ENCODE measurements at places on chromosomes 1 and 21. TPM values are rescaled to one million over a fixed set of nuclear protein-coding genes. Genes with fewer than 3 reads are reported as not detected.

- H3K27me3 ChIP-seq: no peaks in the 10 kb centered on the region
- no peaks in the 10 kb centered on the region for H3K36me3 ChIP-seq
- DNase-seq: no peak
- H3K4me3 ChIP-seq: peak overlapping the region; percentile 4
- H3K27ac ChIP-seq: no peak overlapping the region
These were observed 2.2 kb downstream of the CERS2 start for GRCh38 chr1:150972417-150972940.

Gene TRAF5
- total RNA-seq: 16.9 TPM

Gene EVI5
- total RNA-seq: 36.7 TPM

Gene GBP7
- total RNA-seq: not detected

- no peak overlapping the region for H3K27ac ChIP-seq
- no peak for DNase-seq
- no peaks in the 10 kb centered on the region for H3K4me1 ChIP-seq
- no peaks in the 10 kb centered on the region for H3K27me3 ChIP-seq
These were observed 14.3 kb downstream of the INSRR start for GRCh38 chr1:156844638-156845037.

GRCh38 chr1:115453666-115454065 is 115.6 kb upstream of the NGF start:
- DNase-seq: no peak
- no peaks in the 10 kb centered on the region for H3K36me3 ChIP-seq
- no peak overlapping the region for H3K4me3 ChIP-seq
- H3K27ac ChIP-seq: no peak overlapping the region

Gene KIF17
- total RNA-seq: 3.0 TPM

DNA sequence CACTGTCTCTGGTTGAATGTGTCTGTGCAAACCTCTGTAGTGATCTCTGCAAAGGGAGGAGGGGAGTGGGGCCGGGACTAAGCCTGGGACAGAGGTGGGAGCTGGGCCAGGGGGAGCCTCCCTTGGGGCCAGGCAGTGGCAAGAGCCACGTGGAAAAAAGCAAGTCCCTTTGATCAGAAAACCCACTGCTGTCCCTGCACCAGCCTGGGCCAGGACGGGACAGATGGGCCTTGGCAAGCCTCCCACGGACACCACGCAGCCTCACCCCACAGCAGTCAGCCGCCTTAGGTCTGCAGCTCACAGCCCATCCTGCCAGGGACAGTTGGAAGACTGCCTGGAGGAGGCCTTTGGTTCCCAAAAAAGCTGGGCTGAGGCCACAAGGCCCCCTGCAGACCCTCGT is 11.7 kb upstream of the TRAPPC10 start:
- H3K27me3 ChIP-seq: no peaks in the 10 kb centered on the region
- no peak for DNase-seq
- H3K27ac ChIP-seq: no peak overlapping the region
- H3K4me3 ChIP-seq: no peak overlapping the region

DNA sequence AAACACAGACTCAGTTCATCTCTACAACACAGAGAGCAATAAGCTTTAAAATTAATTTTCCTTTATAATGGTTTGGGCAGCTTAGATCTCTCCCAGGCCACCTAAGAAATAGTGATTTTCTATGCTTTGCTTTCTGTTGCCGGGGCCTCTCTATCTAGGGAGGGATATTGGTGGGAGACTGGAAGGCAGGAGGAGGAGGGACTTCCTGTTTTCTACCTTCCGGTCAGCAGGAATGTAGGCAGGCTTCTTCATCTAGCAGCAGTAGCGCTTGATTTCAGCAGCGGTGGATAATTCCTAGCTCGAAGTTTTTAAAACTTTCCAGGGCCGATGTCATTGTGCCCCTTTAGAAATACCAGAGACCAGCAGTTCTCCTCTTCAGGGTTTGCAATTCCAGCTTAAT is 5.1 kb upstream of the DESI2 start:
- H3K27ac ChIP-seq: no peak overlapping the region
- H3K4me1 ChIP-seq: no peaks in the 10 kb centered on the region
- no peaks in the 10 kb centered on the region for H3K27me3 ChIP-seq
- no peak overlapping the region for H3K4me3 ChIP-seq
- DNase-seq: no peak
- H3K36me3 ChIP-seq: no peaks in the 10 kb centered on the region

Gene FCGR3A
- total RNA-seq: 4.7 TPM

DNA sequence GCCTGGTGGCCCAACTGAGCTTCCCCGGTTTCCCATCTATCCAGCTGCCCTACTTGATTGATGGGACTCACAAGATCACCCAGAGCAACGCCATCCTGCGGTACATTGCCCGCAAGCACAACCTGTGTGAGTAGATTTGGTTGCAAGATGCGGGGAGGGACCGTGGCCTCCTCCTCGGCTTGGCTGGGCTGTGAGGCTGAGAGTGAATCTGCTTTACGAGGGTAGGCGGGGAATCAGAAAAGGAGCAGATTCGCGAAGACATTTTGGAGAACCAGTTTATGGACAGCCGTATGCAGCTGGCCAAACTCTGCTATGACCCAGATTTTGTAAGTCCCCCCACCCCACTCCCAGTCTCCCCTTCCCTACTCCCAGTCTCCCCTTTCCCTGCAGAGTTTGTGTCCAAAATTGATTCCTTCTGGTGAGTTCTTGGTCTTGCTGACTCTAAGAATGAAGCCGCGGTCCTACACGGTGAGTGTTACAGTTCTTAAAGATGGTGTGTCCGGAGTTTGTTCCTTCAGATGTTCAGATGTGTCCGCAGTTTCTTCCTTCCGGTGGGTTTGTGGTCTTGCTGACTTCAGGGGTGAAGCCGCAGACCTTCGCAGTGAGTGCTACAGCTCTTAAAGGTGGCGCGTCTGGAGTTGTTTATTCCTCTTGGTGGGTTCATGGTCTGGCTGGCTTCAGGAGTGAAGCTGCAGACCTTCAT is 1.5 kb downstream of the GSTM2 start:
- H3K27ac ChIP-seq: no peak overlapping the region
- H3K4me1 ChIP-seq: peaks cover 5% of the 10 kb centered on the region
- no peak for DNase-seq
- H3K4me3 ChIP-seq: no peak overlapping the region
- H3K27me3 ChIP-seq: no peaks in the 10 kb centered on the region
- H3K36me3 ChIP-seq: no peaks in the 10 kb centered on the region

DNA sequence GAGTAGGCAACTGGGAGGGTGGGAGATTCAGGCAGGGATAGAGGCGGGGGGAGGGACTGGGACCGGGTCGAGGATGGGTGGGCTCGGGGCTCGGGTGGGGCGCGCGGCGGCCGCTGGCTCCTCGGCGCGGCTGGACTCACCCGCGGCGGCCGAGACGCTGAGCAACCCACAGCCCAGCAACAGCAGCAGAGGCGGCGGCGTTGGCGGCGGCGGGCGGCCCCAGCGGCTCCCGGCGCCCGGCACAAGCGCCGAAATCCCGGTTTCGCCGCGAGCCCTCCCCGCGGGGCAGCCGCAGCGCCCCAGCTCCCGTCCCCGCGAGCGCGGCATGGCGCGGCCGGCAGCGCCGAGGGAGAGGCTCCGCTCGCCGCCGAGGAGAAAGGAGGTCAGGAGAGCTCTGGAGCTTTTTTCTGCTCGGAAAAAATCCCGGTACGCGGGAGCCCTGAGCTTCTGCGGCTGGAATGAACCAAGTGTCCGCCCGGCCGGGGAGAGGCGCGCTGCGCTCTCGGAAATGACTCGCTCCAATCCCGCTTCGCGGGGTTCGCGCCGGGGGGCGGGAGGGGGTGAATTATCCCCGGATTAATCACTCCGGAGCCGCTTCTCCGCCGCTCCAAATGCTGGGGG is at the start of gene CSMD2:
Gene CSMD2 (minus strand): TSS at position 460 of the 621 bp plus-strand sequence. CDS start 133 bp downstream, at position 327.
- no peaks in the 10 kb centered on the region for H3K36me3 ChIP-seq
- peaks cover 5% of the 10 kb centered on the region for H3K4me1 ChIP-seq
- no peak for DNase-seq
- H3K27ac ChIP-seq: no peak within 1 kb of the TSS

- H3K27me3 ChIP-seq: no peaks in the 10 kb centered on the region
- H3K36me3 ChIP-seq: no peaks in the 10 kb centered on the region
- no peak for DNase-seq
These were observed 183.2 kb downstream of the KIF26B start for GRCh38 chr1:245337829-245338484.

- H3K27me3 ChIP-seq: no peaks in the 10 kb centered on the region
- no peak for DNase-seq
- no peaks in the 10 kb centered on the region for H3K36me3 ChIP-seq
- no peaks in the 10 kb centered on the region for H3K4me1 ChIP-seq
- no peak overlapping the region for H3K27ac ChIP-seq
These were observed 101.9 kb upstream of the SLC5A9 start for GRCh38 chr1:48120621-48121020.

GRCh38 chr1:232912845-232913580 is 37.4 kb upstream of the NTPCR start:
- H3K4me1 ChIP-seq: no peaks in the 10 kb centered on the region
- no peaks in the 10 kb centered on the region for H3K36me3 ChIP-seq
- no peak overlapping the region for H3K27ac ChIP-seq
- H3K27me3 ChIP-seq: no peaks in the 10 kb centered on the region
- DNase-seq: no peak

GRCh38 chr1:15343729-15344128 is 66.0 kb upstream of the EFHD2 start:
- H3K36me3 ChIP-seq: no peaks in the 10 kb centered on the region
- peak; percentile 78 for DNase-seq
- H3K4me3 ChIP-seq: no peak overlapping the region
- no peaks in the 10 kb centered on the region for H3K27me3 ChIP-seq

Gene GUCA2A
- total RNA-seq: not detected

DNA sequence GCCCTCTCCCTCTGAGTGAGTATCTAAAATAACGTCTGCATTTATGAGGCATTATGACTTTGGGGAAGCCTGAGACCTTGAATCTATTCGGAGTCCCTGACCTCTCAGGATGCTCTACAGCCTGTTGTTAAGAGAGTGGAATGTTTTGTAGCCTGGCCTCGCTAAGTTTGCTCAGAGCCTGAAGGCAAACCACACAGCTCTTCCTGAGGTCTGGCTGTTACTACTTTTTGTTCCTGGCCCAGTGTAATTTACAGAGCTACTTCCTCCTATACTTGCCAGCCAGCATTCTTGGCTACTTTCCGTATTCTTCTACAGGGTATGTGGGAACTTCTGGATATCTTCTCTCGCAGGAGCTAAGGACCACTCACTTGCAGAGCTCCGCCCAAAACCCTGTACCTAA is 3.6 kb upstream of the ZMYM4 start:
- no peaks in the 10 kb centered on the region for H3K36me3 ChIP-seq
- H3K4me1 ChIP-seq: peaks cover 9% of the 10 kb centered on the region
- H3K27ac ChIP-seq: no peak overlapping the region
- H3K4me3 ChIP-seq: no peak overlapping the region
- DNase-seq: peak; percentile 28
- no peaks in the 10 kb centered on the region for H3K27me3 ChIP-seq

DNA sequence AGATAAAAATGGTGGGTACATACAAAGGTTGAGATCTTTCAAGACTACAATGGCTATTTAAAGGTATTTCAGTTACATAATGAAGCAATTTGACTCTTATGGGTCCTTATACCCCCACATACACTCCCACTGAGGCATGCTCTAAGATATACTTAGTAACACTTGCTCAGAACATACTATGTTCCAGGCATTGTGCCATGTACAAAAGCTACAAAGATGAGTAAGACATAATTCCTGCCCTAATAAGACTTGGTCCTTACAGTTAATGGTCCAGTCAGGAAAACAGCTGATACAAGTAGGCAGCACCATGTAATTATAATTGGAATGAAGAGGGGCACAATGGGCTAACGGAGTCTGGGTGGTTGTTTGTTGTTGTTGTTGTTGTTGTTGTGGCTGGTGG is 166.7 kb upstream of the BEND5 start:
- no peaks in the 10 kb centered on the region for H3K36me3 ChIP-seq
- H3K27ac ChIP-seq: no peak overlapping the region
- H3K4me1 ChIP-seq: no peaks in the 10 kb centered on the region
- DNase-seq: no peak
- no peaks in the 10 kb centered on the region for H3K27me3 ChIP-seq
- no peak overlapping the region for H3K4me3 ChIP-seq

Gene CELA2B
- not detected for total RNA-seq

GRCh38 chr21:33825915-33826314 is 89.7 kb downstream of the ATP5PO start:
- H3K4me1 ChIP-seq: peaks cover 15% of the 10 kb centered on the region
- H3K27me3 ChIP-seq: no peaks in the 10 kb centered on the region
- H3K4me3 ChIP-seq: no peak overlapping the region

Gene UBE2U
- total RNA-seq: not detected

- H3K36me3 ChIP-seq: no peaks in the 10 kb centered on the region
- H3K4me3 ChIP-seq: peak within 1 kb of the TSS; percentile 96
- peak within 1 kb of the TSS; percentile 88 for H3K27ac ChIP-seq
- no peak for DNase-seq
These were observed at the start of gene SMG7 for GRCh38 chr1:183472488-183473216. Gene SMG7, plus strand, starts transcription at chr1:183472499. Its CDS starts 122 bp downstream, at chr1:183472621.

- no peaks in the 10 kb centered on the region for H3K36me3 ChIP-seq
- no peaks in the 10 kb centered on the region for H3K27me3 ChIP-seq
- H3K4me1 ChIP-seq: no peaks in the 10 kb centered on the region
- H3K4me3 ChIP-seq: no peak overlapping the region
- no peak overlapping the region for H3K27ac ChIP-seq
These were observed 103.3 kb downstream of the RABGAP1L start for GRCh38 chr1:174262349-174263241.

DNA sequence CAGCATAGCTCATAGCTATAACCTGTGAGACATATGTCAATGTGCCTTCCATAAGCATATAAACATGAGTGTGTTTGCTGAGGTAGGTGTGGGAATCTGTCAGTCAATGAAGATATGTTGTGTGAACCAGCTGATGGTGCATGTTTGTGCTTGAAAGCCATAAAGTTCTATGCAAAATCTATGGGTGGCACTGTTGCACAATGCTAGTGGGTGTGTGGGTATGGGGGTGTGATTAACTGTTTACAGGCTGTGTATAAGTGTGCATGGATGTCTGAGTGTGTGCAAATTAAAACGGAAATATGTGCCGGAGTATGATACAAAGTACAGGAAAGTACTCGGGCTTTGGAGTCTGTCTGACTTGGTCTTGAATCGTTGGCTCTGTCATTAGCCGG is 1.0 kb upstream of the ATP2B4 start:
- no peak for DNase-seq
- peak overlapping the region; percentile 78 for H3K4me3 ChIP-seq
- peaks cover 11% of the 10 kb centered on the region for H3K4me1 ChIP-seq
- no peak overlapping the region for H3K27ac ChIP-seq

GRCh38 chr1:27395441-27396195 is 3.2 kb downstream of the GPR3 start:
- H3K4me3 ChIP-seq: no peak overlapping the region
- DNase-seq: peak; percentile 86
- no peaks in the 10 kb centered on the region for H3K27me3 ChIP-seq
- no peaks in the 10 kb centered on the region for H3K36me3 ChIP-seq
- no peak overlapping the region for H3K27ac ChIP-seq
